ENCODE measurements at places on chromosomes 2 and 18.

DNA sequence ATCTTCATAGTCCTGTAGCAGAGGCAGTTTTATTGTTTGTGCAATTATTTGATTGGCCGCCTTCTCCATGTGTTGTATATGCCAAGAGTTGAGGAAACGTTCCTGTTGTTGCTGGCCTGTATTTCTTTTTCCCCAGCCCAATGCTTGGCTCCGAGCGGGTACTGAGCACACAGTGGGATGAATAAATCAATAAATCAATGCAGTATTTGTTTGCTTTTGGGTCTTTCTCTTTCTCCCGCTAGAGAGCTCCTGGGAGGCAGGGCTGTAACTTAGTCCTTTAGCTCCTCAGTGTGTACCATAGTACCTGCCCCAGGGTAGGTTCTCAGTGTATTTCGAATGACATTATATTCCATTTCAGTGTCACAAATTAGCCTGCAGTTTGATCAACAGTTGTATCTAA is 71.8 kb downstream of the ICOS start:
- no peak for DNase-seq

- DNase-seq, result no peak
Measured at GRCh38 chr2:230202430-230203109, 17.2 kb downstream of the SP110 start.

- DNase-seq, result peak; percentile 61
Measured at GRCh38 chr2:95292623-95293260, 4.4 kb upstream of the KCNIP3 start.

DNA sequence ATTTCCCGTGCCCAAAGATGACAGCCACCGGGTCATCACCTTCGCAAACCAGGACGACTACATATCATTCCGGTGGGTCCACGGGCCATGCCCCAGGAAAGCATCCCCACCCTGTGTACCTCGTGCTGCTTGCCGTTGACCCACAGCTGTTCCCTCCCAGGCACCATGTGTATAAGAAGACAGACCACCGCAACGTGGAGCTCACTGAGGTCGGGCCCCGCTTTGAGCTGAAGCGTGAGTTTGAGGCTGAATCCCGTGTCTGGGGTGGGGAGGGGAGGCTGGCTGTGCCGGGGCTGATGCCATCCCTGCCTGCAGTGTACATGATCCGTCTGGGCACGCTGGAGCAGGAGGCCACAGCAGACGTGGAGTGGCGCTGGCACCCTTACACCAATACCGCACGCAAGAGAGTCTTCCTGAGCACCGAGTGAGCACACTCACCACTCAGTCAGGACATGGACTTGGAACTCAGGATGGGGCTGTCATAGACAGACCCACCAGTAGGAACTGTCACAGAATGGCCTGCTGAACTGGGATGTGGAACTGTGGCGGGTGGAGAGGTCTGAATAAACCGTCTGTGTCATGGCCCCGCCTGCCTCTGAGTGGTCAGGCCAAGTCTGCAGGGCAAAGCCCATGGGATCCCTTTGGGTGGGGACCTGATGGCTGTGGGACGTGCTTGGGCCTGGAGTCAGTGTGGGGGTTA is 3.5 kb downstream of the IMP4 start:
- no peak for DNase-seq

DNA sequence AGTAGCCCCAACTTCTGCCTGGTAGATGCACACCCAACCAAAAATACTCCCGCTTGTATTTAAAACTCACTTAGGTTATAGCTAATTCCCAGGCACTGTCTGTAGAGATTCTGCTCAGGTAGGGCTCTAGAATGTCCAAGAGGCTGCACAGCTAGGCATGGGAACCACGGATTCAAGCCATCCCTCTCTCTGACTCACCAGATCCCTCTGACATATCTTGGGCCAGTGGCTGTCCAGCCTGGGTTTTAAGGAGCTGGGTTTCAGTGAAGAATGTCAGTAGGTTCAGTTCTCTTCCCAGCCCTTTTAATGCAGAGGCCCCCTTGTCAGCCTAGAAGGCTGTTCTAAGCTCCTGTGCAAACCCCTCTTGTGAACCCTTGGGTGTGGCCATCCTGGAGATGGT is 15.9 kb upstream of the IL1R1 start:
- DNase-seq, result no peak

DNA sequence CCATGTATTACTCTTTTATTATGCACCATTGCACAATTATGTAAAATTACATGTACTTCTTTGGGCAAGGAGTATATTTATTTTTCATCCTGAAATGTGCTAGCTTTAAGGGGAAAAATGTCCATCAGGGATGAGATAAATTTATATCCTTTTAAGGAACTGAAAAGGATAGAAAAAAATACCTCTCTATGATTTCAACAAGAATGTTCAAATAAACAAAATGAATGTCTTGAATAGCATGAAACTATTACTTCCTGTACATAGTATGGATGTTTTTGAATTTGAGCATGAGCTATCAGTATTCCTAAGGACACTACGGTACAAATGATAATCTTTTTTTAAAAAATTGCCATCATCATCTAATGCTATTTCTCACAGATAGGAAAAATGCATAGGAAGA is 1611.9 kb upstream of the ZEB2 start:
- DNase-seq, result no peak

- DNase-seq, result peak; percentile 92
Measured at GRCh38 chr2:52107124-52107523, 1075.2 kb upstream of the NRXN1 start.

- no peak for DNase-seq
Measured at GRCh38 chr18:68417826-68418225, 297.1 kb downstream of the TMX3 start.

DNA sequence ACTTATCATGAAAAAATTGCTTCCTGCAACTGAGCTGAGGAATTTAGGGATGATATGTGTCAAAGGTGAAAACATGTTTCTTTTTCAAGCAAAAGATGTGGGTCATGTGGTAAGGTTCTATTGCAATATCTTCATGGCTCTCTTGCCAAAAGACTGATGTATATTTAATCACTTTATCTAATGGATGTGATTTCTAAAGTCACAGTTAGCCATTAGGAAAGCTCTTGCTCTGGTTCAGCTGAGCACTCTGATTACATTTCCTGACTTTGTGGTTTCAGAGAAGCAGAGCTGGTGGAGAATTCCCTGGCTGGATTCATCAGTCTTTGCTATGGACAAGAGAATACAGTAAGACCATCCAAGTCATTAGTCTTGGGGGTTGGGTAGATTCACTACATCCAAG is 24.4 kb downstream of the SCN9A start:
- no peak for DNase-seq

DNA sequence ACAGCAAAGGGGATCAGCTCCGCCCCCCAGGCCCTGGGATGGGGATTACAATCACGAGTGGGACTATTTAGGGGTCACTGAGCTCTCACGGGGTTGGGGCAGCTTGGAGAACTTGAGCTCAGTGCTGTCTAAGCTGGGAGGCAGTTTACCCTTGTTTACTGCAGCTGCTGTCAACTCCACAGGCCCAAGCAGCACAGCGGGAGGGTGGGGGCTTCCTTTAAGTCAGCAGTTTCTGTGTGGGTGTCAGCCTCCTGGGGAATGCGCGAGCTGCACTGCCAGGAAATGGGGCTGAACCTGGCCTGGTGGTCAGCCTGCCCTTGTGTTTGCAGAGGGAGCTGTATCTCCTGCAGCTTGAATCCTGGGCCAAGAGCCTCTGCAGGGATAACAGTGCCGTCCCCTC is 29.8 kb downstream of the TOGARAM2 start:
- peak; percentile 12 for DNase-seq

GRCh38 chr2:98188351-98189046 is 101.5 kb downstream of the VWA3B start:
- DNase-seq, result no peak

DNA sequence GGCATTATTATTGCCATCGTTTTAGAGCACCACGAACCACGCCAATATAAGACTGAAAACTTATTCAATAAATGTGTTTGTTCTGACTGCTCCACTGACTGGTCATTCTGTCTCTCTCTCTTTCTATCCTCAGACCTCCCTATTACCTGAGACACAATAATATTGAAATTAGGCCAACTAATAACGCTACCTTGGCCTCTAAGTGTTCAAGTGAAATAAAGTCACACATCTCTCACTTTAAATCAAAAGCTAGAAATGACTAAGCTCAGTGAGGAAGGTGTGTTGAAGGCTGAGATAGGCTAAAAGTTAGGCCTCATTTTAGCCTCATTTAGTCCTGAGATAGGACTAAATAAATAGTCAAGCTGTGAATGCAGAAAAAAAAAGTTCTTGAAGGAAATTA is 38.8 kb downstream of the G6PC2 start:
- no peak for DNase-seq

- peak; percentile 23 for DNase-seq
Measured at GRCh38 chr2:110755491-110756078, 23.2 kb downstream of the ACOXL start.

GRCh38 chr18:5419601-5420000 is 124.1 kb upstream of the ZBTB14 start:
- DNase-seq, result no peak

DNA sequence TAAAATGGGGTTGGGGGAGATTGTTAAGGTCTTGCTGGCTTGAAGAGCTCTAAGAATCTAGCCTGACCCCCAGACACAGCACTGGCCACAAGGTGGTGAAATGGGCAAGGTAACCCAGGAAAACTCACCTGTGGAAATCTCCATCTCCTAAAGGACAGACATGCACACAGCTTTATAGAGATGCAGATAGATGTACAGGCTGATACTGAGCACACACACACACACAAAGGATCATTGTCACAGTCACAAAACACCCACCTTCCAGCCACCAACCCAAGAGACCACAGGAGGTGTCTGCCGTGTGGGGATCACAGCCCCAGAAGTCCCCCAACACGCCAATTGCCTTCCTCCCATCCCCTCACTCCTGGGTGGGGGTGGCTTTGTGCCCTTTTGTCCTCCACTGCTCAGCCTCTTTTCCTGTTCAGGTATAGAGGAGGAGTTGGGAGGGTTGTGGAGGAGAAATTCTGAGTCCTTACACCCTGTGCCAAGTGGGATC is 3.2 kb upstream of the CYP26B1 start:
- no peak for DNase-seq

- DNase-seq, result no peak
Measured at GRCh38 chr18:48171490-48172188, 237.5 kb downstream of the ZBTB7C start.

GRCh38 chr2:29042561-29043075 is 31.7 kb downstream of the PCARE start:
- DNase-seq, result peak; percentile 91

DNA sequence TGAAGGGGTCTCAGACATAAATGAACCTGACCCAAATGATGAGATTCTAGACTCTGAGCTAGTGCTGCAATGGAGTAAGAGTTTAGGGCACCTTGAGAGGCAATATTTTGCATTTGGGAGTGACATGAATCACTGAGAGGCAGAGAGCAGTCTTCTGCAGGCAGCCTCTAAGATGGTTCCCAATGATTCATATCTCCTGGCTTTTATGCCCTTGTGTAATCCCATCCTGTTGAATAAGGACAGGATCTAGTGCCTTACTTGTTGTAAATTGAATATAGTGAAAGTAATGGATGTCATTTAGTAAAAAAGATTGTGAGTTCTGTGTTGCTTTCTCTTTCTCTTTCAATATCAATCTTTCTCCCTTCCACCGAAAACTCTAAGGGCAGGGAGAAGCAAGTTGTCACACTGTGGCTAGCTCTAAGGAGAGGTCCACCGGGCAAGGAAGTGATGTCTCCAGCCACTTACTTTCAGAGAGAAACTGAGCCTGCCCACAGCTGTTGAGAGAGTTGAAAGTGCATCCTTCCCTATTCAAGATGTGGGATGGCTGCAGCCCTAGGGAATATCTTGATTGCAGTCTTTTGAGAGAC is 144.7 kb downstream of the TRIB2 start:
- no peak for DNase-seq

DNA sequence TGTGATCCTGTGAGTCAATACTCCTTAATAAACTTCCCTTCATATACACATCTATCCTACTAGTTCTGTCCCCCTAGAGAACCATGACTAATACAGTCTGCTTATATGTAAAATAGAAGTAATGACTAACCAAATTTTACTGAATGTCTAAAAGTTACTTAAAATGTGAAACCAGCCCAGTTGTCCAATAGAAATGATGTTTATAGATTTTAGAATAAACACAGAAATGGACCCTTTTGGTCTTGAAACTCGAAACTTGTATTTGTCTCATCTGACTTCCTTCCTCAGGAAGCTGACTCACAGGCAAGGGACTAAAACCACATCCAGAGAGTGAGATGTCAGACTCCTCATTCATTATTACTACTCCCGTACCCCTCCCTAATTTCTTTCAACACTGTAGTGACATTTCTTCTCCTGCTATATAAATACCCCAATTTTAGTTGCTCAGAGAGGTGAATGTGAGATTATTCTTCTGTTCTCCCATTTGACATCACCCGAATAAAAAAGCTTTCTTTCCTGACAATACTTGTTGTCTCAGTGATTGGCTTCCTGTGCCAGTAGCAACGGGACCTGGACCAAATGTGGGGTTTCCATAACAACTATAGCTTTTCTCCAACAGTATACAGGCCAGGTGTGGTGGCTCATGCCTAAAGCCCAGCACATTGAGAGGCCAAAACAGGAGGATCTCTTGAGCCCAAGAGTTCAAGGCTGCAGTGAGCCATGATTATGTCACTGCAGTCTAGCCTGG is 486.0 kb downstream of the ERBB4 start:
- DNase-seq, result no peak

DNA sequence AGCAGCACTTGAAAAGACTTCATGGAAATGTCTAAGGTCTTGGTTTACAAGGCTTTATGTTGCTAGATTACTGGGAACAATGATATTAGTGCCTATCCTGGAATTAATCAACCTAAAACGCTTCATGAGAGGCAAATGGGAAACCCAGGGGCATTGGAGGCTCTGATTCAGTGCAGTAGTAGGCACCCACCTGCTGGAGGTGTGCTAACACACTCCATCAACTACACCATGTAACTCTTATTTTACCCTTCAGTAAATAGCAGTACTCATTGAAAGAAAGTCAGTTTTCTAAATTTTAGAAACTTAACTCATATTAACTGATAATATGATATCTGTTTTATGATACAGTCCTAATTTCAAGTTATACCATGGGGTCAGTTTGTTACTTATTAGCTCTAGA is 17.4 kb upstream of the HNRNPA3 start:
- no peak for DNase-seq

DNA sequence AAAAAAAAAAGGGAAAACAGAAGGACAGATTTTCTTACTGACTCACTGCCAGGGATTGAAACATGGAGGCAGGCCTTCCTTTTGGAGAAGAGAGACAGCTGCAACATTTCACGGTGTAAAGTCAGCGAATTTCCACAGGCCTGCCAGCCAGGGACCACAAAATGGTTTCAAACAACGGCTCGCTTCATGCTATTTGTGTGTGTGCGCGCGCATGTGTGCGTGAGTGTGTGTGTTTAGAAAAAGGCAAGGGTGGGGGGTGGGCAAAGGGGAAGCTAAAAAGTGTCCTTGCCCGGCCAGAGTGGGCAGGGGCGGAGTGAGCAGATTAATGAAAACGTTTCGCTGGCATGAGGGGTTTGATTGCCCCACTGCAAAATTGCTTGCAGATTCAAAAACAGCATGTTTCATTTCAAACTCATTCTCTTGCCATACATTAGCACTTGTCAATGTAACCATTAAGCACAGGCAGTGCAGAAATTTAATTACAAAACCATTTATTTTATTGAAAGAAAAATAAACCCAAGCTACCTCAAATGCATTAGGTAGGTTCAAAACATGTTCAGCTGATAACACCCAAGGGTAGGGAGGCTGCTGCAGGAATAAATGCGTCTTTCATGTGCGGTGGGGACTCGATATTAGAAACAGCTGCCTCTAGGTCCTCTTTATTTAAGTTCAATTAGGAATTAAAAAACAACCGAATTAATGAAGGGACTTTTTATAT is 182.1 kb upstream of the SIX2 start:
- no peak for DNase-seq

Measured in NCI-H2171 treated with DMSO at 0.1 percent for 48 hours (cell line).